ENCODE measurements at places on chromosomes 2 and 18.
A peak's percentile ranks its signal among the peaks of the same experiment; 100 is the strongest.

- no peak for DNase-seq
Observed at GRCh38 chr2:196183172-196183473, 11.7 kb upstream of the STK17B start.

DNA sequence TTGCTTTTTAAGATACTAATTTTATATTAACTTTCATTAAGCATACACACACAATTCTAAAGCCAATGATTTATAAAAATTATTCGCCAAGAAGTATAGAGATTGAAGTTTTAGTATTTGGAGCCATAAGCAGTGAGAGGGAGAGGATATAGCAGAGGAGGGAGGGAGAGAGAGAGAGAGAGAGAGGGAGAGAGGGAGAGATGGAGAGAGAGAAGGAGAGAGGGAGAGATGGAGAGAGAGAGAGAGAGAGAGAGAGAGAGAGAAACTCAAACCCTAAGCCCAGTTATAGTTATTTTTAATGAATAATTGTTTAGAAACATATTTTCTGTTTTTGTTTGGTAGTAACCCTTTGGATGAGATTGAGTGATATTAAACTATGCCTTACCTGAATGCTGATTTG lies 5.3 kb downstream of the TWIST2 start:
- DNase-seq = no peak

GRCh38 chr2:207274530-207275189 lies 108.9 kb upstream of the KLF7 start:
- DNase-seq = no peak

- peak; percentile 100 for DNase-seq
Observed at GRCh38 chr18:38940863-38941531, 1375.4 kb upstream of the CELF4 start.

- no peak for DNase-seq
Observed at GRCh38 chr18:32767400-32767799, 5.4 kb downstream of the KLHL14 start.

- no peak for DNase-seq
Observed at GRCh38 chr2:238461491-238461890, 34.8 kb downstream of the ASB1 start.

DNA sequence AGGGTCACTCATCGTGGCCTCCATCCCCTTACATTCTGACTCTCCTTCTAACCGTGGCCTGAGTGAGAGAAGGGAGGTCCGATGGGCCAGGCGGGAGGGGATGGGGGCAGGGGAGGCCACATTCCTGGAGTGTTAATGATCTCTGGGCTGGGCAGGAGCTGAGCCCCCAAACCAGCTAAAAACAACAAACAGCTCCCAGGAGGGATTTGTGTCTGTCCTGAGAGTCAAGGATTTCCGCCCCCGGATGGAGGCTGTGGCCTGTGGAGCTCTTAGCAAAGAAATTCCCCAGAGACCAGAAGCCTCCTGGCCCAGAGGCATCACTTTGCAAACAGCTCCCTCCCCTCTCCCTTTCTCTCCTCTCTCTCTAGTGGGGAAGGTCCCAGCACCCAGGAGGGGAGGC lies 23.5 kb downstream of the EMX1 start:
- DNase-seq = peak; percentile 42

GRCh38 chr2:174392706-174393105 lies 2.8 kb upstream of the SCRN3 start:
- DNase-seq = no peak

DNA sequence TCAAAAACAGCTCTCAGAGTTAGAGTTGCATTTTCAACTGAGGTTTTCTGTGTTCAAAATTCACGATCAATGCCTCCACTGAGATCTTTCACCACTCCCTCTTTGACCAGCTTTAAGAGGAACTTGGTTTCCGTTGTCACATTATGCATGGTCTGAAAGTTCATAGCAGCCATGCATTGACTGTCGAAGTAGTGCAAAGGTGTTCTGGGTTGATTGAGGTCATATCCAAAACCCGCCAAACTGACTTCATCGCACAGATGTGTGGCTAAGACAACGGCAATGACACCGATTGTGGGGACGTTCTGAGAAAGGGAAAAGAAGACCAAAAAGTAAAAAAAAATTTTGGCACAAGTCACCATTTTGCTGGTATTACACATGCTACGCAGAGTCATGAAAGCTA lies 48.7 kb downstream of the ST3GAL5 start:
- no peak for DNase-seq

DNA sequence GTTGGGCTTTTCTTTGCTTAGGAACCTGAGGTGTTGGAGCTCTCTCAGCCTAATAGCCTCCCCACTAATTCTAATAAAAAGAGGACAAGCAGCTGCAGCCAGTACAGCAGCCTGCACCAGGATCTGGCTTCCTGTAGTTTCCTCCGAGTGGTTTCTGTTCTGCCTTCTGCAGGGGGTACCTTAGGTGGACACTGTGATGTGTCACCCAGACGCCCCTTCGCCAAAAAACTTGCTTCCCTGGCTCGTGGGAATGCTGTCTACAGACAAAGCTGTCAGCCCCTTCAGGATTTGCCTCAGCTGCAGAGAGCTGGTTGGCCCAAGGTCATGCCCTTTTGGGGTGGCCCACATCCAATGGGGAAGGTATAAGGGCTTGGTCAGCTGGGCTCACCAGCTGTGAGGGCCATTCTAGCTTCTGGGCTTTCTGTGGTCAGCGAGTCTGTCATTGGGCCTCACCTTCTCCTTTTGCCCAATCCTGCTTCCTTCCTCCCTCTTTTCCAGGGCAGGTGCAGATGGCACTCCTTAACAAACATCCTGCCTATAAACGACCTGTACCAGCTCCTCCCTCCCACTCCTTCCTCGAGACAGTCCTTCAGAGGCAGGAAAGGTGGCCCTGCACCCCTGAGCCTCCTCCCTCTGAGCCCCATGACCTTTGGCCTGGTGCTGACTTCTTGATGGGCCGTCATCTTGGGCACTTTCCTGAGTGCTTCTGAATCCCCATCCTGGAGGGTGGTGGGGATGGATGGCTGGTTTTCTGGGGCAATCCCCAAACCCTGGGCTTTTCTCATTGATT lies 44.0 kb upstream of the ROCK2 start:
- no peak for DNase-seq

GRCh38 chr2:159936471-159936870 lies 125.9 kb downstream of the PLA2R1 start:
- peak; percentile 6 for DNase-seq

DNA sequence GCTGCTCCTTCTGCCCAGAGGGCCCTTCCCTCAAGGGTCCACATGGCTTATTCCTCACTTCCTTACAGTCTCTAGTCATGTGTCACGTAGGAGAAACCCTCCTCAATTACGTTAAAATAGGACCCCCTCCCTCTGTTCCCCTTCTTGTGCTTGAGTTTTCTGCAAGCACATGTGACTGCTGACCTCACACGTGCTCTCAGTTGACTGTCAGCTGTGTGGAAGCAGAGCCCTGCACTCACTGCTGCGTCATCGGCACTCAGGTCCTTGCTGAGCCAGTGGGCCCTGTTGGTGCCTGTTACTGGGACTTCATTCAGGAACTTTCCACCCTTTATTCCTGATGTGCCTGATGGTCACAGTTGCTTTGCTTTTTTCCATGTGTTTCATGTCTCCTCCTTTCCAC lies 11.1 kb downstream of the ATG16L1 start:
- no peak for DNase-seq

DNA sequence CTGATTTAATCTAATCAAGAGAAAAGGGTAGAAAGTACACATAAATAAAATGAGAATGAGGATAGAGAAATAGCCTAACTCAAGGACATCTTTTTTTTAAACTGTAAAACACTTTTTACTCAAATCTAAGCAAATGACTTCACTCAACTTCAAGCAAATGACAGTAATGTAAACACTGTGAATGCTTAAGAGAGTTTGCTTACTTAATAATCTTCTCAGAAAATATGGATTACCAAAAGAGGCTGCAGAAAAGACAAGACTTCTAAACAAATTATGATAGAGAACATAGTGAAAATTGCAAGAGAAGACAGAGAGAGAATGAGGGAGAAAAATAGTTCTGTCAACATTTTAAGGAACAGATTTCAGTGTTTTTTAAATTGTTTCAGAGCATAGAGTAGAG lies 52.5 kb downstream of the FAM124B start:
- DNase-seq = no peak

DNA sequence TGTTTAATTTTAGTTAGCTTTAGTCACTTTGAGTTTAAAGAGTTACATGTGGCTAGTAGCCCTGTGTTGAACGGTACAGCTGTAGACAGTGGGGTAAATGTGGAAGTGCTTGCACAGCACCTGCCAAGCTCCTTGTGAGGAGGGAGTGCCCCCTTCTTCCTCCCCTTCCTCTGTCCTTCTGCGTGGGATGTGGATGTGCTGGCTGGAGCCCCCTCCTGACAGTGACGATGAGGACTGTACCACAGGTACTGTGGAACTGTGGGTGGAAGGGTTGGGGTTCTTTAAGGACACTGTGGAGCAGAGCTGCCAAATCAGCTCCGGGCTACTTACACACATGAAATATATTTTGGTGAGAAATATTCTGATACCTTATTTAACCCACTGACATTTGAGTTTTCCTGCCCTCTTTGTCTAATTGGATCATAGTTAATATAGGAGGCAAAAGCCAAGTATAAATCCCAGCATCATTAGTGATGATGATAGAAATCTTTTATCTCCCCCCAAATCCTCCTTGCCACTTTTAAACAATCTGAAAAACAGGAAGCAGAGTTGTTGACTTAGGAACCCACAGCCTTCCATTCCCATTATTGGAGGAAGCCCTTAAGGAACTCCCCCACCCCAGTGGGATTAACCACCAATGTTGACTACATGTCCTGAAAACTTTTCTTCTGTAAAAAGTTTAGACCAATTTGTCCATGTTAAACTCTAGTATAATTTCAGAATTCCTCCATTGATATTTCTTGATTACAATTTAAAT lies 181.3 kb downstream of the PTPRM start:
- DNase-seq = no peak

GRCh38 chr2:74719066-74719465 lies 65.0 kb downstream of the SEMA4F start:
- DNase-seq = no peak

- DNase-seq = no peak
Observed at GRCh38 chr2:71121479-71121878, 8.6 kb downstream of the MCEE start.

- DNase-seq = peak; percentile 88
Observed at GRCh38 chr2:29372185-29372584, 257.0 kb downstream of the CLIP4 start.

GRCh38 chr2:218257390-218257981 lies 3.3 kb upstream of the GPBAR1 start:
- DNase-seq = peak; percentile 45

GRCh38 chr18:25349926-25350487 lies 2.0 kb downstream of the ZNF521 start:
- DNase-seq = no peak

- DNase-seq = peak; percentile 16
Observed at GRCh38 chr18:46859855-46860254, 57.5 kb downstream of the PIAS2 start.

DNA sequence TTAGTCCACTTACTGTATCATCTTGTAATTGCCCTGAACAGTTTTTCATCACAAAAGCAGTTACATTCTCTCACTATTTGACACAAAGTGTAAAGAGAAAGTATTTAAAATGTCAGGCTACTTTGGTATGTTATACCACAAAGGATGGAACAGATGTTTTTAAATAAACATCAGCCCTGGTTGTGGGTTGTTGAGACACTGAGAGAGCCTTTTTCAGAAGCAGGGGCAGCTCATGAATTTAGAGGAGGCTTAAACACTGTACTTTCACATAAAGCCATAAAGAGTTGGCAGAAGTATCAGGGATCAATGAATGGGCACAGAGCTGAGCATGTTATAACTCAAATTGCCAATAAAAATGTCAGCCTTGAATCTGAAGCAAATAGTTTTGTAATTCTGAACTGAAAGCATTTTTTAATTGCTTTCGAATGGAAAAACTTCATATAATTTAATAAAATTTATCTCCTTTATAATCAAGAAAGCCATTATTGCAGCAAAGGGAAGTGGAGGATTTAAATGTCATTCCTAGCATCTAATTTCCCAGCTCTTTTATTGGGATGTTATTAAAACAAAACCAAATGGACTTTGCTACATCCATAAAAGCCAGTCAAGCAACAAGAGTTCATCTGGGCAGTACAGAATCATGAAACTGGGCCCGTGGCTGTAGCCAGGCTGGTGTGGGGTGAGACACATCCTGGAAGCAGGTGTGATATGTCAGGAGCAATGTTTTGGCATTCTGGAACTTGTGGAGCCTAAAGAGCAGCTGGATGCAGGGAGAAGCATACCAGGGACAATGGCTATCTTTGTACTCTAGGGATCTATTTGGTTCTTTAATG lies 95.1 kb upstream of the NT5C1B start:
- no peak for DNase-seq

DNA sequence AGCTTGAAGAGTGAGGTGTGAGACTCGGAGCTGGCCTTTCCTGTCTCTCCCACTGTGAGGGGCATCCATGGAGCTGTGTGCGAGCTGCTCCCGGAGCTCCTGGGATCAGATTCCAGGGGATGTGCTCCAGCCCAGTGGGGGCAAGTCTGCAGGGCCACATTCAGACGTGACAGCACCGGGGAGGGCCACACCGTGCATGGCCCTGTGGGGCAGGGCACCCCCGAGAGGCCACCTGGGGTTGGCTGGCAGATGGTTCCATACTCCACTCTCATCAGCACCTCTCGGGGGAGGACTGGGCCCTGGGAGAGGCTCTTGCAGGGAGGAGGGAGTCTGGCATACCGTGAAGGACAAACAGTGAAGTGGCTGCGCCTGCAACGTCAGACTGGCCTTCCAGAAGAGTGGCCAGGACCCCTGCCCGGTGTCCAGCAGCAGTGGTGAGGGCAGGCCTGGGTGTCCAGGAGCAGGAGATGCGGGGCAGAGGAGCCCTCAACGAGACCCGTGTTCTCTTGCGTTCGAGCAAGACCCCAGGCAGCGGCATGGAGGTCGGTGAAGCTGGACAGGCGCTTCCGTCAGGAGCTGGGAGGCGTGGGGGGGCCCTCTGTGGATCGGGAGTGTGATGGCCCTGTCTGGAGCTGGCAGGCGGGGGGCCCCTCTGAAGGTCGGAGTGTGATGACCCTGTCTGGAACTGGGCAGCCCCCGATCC lies 84.3 kb downstream of the ASB1 start:
- DNase-seq = no peak

DNA sequence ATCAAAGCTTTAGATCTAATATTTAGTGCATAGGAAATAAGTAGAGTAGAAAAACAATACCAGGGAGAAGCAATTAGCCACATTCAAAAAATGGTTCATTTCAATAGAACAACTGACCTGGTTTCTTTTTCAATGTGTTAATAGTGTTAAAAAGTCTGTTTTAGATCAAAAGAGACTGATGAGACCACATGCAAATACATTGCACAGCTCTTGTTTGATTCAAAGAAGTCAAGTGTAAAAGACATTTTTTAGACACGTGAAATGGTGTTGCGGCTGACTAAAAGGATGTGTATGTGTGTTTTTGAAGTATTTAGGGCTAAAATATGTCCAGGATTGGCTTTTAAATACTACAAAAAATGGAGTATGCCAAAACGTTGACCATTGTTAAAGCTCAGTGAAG lies 1.2 kb upstream of the AOX1 start:
- no peak for DNase-seq

DNA sequence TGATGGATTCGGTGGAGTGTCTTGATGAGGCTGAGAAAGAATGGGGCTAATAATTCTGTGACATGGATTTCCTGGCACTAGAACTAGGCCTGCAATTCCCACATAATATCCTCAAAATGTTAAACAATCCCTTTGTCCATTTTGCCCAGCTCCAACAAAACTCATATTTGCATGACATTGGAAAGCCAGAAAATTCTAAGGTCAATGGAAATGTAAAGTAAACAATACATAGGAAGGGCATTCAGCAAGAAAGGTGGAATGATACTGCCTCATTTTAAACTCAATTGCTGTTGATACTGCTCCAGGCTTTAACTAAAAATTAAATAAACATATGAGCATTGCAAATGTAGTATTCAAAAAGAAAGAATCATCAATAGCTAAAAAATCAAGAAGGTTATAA lies 434.8 kb upstream of the SLC8A1 start:
- DNase-seq = no peak

- no peak for DNase-seq
Observed at GRCh38 chr2:207446653-207447052, 83.1 kb upstream of the CREB1 start.

Data from kidney tubule cell (primary cell).